ACHN (cell line): ENCODE measurements at places on chromosomes 2 and 18.

DNA sequence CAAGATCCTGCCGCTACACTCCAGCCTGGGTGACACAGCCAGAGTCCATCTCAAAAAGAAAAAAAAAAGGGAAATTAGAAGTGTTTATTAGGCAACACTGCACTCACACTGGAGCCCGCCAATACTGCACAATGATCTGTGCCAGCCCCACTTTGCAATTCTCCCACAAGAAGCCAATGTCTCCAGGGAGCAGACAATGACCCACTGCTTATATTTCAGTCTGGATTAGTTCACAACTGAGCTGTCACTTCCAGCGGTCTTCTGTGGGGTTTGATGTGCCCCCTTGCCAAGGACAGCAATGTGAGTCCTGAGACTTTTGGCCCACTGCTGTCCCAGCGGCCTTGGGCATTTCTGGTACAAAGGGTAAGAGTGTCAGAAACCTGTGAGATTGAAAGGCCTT lies 85.6 kb upstream of the PPM1B start:
- no peak for DNase-seq

DNA sequence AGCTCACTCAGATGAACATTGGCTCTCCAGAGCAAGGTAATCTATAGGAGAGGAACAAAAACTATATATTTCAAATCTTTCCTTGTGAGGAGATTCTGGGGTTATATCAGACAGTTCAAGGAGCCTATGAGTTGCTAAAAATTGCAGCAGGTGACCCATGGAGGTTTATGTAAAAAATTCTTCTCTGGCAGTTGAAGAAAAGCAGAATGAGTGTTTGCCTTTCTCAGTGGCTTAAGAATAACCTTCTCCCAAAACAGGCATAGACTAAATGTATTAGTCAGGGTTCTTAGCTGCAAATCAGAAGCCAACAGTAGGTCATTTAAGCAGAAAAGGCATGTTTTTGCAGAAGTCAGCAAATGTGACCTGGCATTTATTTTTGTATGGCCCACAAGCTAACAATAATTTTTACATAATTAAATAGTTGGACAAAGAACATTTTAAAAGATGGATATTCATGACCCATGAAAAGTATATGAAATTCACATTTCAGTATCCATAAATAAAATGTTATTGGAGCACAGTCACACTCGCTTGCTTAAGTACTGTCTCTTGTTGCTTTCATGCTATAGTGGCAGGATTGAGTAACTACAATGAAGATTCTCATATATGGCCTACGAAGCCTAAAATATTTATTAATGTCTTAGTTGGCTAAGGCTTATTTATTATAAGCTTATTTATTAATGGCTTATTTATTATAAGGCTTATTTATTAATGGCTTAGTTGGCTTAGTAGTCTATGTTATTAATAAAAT lies 93.4 kb upstream of the TLK1 start:
- DNase-seq: no peak

GRCh38 chr2:191854382-191855372 lies 7.8 kb upstream of the CAVIN2 start:
- peak; percentile 32 for DNase-seq

DNA sequence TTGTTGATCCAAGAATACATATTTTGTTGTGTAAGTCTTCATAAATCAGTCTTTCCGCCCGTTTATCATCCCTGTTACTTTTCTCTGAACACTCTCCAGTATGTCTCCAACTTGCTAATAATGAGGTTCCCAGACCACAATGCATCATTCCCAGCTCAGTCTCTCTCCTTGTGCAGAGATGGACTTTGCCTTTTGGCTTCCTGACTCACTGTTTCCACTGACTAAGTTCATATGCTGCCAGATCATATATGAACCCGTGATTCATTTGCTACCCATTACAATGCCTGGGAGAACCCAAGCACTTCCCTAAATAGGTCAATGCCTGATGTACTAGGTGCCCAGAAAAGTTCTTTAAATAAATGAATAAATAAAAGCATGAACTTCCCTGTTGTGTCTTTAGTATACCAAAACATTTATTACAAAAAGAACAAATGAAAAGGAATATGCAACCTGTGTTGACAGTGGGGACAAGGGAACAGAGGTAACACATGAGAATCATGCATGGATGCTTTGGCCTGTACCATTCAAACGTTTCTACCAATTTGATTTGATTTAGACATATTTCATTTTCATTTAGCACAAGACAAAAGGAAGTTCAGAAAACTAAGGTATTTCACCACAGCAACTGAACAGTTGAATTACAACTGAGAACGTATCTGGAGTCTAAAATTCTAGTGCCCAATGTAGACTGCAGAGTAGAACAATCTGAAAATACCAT lies 215.4 kb upstream of the HNRNPA3 start:
- peak; percentile 96 for DNase-seq
